Cardiac atrium fibroblast (primary cell): ENCODE measurements at places on chromosomes 11 and 22. TPM values are rescaled to one million over a fixed set of nuclear protein-coding genes. Genes with fewer than 3 reads are reported as not detected.

The CST6 gene
- 0.32 TPM in 1 of 2 replicates, not detected in the other for total RNA-seq

The UBQLN3 gene
- total RNA-seq = not detected in 2 replicates

The MMP26 gene
- not detected in 2 replicates for total RNA-seq

The SCGB1D2 gene
- not detected in 2 replicates for total RNA-seq

The CNIH2 gene
- total RNA-seq = not detected in 2 replicates
